ENCODE measurements at places on chromosomes 1 and 21.

- DNase-seq = no peak
Measured at GRCh38 chr1:45895406-45895805, 92.0 kb downstream of the MAST2 start.

DNA sequence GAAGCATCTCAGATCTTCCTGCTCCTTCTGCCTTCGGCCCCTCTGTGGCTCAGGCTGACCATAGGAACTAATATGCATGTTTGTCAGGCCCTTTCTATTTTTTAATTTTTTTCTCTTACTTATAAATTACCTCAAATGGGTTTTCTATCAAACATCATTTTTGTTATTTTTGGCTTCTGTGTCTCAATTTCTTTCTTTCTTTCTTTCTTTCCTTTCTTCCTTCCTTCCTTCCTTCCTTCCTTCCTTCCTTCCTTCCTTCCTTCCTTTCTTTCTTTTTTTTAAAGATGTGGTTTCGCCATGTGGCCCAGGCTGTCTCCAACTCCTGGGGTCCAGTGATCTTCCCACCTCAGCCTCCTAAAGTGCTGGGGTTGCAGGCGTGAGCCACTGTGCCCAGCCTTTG, 36.2 kb upstream of the TLR5 start:
- DNase-seq = no peak

- DNase-seq = no peak
Measured at GRCh38 chr1:87030740-87031690, 116.6 kb downstream of the HS2ST1 start.

GRCh38 chr1:33295450-33296081, 25.3 kb downstream of the A3GALT2 start:
- DNase-seq = peak; percentile 91

GRCh38 chr1:201904579-201904978, 15.9 kb downstream of the SHISA4 start:
- DNase-seq = no peak

GRCh38 chr1:39474810-39475209, 16.6 kb upstream of the BMP8A start:
- no peak for DNase-seq
